ENCODE measurements at places on chromosomes 16 and 17. TPM values are rescaled to one million over a fixed set of nuclear protein-coding genes. Genes with fewer than 3 reads are reported as not detected.
A peak's percentile ranks its signal among the peaks of the same experiment; 100 is the strongest.

VAT1L gene
- total RNA-seq: 0.58 TPM

PRAC2 gene
- not detected for total RNA-seq

LITAF gene
- 22.1 TPM for total RNA-seq

CCDC154 gene
- total RNA-seq: 1.1 TPM

CLDN7 gene
- total RNA-seq: 2.4 TPM

ABCC12 gene
- 0.33 TPM for total RNA-seq

SLC16A6 gene
- total RNA-seq: 4.0 TPM

DNA sequence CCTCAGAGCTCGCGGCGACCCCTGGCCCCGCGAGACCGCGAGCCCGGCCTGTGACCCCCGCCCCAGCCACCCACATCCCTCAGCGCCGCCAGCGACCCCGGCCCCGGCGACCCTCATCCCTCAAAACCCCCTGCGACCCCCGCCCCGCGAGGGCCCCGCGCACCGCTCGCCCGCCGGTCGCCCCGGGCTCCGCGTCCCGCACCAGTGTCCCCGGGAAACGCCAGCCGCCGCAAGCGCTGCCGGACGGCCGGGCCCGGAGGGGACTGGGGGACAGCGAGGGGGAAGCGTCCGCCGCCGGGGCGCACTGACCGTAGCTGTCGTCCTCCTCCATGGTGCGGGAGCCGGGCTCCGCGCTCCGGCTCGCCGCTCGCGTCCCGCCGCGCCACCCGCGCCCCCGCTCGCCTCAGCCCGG is at the start of gene CYTH1:
Gene CYTH1 (minus strand): TSS at position 381 of the 412 bp plus-strand sequence. CDS start 50 bp downstream, at position 331.
- peak; percentile 68 for ATAC-seq

DNA sequence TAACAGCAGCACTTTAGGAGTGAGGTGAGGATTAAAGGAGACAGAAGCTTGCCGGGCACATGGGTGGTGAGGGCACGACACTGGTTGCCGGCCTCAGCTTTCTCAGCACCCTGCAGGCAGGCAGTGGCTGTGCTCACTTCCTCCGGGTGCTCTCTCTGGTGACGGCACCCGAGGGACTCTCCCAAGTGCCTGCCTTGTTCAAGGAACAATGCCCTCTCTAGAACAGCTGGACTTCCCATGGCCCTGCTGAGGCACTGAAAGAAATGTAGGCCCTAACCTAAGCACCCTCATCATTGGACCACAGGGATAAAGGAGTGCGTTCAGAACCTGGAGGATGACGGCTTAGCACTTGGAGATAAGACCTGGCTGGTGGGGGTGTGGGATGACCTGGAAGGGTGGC is 72.7 kb downstream of the N4BP1 start:
- ATAC-seq: no peak

- peak; percentile 53 for ATAC-seq
Observed at GRCh38 chr17:29567554-29568330, 759 bp upstream of the TP53I13 start.

GRCh38 chr17:74520016-74520434 is 11.2 kb downstream of the CD300LB start:
- ATAC-seq: no peak

DNA sequence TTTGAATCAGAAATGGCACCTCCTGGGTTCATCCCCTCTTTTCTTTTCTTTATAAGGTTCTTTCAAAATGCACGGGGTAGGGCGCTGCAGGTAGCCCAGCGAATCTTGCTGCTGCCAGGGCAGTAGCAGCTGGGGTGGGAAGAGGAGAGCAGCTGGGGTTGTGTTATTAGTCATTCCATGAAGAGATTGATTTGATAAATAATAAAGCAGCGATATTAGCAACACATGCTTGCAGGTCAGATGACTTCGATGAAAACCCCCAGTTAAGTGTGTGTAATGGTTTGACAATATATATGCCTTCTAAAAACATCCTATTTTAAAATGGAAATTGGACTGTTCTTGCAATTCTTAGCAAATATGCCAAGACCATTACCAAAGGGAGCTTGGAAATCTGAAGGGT is 200.7 kb downstream of the CCDC182 start:
- no peak for ATAC-seq

DNA sequence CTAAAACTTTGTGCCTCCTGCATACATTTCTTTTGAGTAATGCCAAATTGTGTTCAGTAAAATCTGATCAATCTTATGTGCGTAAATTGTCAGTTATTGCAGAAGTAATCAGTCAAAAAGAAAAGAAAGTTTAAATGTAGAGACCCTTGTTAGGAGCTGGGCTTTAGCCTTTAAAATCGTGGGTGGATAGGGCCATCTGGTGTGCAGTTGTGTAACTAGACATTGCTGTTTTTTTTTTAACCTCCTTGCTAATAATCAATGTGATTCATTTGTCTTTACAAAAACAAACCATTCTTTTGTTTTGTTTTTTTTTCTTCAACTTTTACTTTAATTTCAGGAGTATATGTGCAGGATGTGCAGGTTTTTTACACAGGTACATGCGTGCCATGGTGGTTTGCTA is 5.3 kb upstream of the WWOX start:
- no peak for ATAC-seq

GRCh38 chr16:20859229-20859628 is 40.9 kb downstream of the DCUN1D3 start:
- ATAC-seq: no peak

DNA sequence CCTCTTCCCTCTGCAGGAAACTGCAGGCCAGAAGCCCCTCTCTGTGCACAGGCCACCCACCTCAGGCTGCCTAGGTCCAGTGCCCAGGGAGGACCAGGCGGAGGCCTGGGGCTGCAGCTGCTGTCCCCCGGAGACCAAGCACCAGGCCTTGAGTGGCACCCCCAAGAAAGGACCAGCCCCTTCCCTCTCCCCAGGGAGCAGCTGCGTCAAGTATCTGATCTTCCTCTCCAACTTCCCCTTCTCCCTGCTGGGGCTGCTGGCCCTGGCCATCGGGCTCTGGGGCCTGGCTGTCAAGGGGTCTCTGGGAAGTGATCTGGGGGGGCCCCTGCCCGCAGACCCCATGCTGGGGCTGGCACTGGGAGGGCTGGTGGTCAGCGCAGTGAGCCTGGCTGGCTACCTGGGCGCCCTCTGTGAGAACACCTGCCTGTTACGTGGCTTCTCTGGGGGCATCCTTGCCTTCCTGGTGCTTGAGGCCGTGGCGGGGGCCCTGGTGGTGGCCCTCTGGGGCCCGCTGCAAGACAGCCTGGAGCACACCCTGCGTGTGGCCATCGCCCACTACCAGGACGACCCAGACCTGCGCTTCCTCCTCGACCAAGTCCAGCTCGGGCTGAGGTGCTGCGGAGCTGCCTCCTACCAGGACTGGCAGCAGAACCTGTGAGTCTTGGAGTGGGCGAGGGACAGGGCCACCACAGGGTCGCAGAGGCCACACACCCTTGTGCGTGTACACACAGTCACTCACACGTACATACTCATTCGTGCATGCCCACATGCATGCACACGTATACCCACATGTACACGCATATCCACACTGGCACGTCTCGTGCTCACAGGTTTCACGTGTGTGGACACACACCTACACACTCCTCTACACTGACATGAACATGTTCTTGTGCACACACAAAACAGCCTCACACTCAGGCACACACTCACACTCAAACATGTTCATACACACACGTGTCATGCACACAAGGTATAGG is 8.3 kb downstream of the TSPAN10 start:
- peak; percentile 14 for ATAC-seq
